K562 (cell line): ENCODE measurements at places on chromosomes 4 and X.

- DNase-seq = no peak
Observed at GRCh38 chr4:108292229-108292628, 123.5 kb upstream of the LEF1 start.

GRCh38 chr4:48602763-48603162 lies 112.7 kb downstream of the ZAR1 start:
- no peak for DNase-seq

- DNase-seq = peak; percentile 58
Observed at GRCh38 chr4:16794816-16795445, 103.5 kb downstream of the LDB2 start.

GRCh38 chr4:10413177-10413576 lies 44.0 kb downstream of the ZNF518B start:
- DNase-seq = no peak

GRCh38 chr4:165709973-165710526 lies 163.0 kb upstream of the TLL1 start:
- no peak for DNase-seq

- no peak for DNase-seq
Observed at GRCh38 chr4:169103966-169104412, 93.9 kb upstream of the CBR4 start.

- DNase-seq = no peak
Observed at GRCh38 chrX:79482686-79483085, 115.6 kb upstream of the ITM2A start.

GRCh38 chrX:55006827-55007621 lies 6.9 kb downstream of the APEX2 start:
- no peak for DNase-seq

DNA sequence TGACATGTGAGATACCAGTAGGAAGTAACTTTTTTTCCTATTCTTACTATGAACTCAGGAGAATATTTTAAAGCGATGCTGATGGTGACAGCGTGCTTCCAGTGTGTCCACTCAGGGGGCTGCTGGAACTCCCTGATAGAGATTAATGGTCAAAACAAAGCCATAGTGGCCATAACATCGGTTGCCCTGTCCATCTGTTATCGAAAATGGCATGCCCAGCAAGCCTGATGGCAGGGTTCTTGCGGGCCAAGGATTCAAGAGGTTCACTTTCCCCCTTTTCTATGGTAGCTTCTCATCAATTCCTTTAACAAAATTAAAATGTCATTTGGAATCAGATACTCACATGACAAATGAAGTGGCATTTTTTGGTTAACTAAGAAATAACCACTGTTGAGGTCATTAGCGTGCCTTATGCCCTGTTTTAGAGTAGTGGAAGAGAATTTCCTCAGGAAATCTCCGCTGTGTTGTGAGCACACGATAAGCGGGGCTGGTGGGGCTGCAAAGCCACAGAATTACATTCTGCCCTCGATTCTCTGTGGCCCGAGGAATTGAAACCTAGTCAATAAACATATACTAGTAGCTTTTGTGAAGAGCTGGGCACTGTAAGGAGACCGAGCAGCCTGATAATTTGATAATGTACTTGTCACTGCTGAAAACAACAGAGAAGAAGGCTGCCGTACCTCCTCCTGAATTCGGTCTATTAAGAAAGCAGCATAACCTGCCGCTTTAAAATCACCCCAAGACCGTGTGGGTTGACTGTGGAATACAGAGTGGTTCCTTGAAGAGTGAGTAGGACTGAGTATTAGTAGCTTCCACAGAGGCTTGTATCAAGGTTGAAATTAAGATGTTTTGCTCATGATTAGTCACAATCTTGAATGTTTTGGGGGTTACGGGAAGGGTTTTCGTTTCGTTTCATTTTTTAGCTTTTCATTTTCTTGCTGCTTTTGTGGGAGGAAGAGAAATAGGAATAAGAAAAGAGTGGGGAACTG lies 46.7 kb downstream of the PTCHD1 start:
- DNase-seq = no peak

- DNase-seq = no peak
Observed at GRCh38 chr4:35604252-35604651, 640.1 kb downstream of the ARAP2 start.

GRCh38 chr4:14529653-14530052 lies 472.6 kb upstream of the CPEB2 start:
- DNase-seq = no peak

GRCh38 chr4:14178421-14178820 lies 550.9 kb upstream of the BOD1L1 start:
- DNase-seq = no peak

GRCh38 chrX:141279476-141279875 lies 37.2 kb upstream of the SPANXC start:
- no peak for DNase-seq

- no peak for DNase-seq
Observed at GRCh38 chr4:147645099-147645498, 27.9 kb downstream of the TMEM184C start.

DNA sequence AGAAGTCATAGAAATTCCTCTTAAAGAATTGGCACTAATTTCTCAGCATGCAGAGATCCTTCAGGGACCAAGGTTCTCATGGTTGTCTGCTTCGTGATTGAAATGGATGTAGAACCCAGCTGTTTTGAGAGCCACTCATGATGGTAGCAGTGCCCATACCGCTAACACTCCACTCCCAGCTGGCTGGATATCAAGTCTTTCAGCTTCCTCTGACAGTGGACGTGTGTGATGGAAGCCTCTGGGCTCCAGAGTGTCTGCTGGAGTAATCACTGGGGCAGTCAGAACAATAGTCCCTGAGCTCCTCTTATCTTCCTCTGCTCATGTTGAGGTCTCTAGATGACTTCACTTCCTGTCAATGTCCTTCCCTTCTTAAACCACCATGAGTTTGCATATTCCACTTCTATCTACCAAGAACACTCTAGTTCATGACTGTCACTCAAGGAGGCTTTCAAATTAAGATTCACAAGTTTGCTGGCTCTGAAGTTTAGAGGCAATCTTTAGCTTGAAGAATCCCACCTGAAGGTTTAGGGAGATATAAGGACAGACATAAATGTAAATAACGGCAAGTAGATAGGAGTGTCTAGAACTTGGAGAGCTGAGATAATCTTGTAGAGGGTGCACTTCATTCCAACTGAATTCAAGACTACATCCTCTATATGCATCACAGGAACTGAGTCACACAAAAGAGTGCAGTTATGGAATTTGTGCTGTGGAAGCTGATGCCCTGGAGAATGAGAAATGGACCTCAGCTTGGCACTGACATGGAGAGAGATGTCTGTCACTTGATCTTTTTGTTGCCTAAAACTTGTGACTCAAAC lies 64.5 kb upstream of the WDR1 start:
- peak; percentile 96 for DNase-seq

DNA sequence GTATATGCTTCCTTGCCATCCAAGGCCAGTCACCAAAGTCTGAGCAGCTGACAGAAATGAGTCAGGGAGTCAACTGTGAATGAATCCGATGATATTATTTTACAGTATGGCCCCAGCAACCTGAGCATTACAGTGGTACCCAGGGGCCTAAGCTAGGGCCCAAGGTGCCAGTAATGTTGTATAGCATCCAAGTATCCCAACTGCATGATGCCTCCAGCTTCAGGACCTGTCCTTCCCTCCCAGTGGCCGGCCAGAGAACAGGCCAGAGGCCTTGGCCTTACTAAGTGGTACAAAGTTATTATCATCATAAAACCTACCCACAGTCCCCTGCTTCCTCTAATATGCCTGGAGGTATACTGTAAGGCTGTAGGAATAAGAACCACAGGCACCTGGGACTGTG lies 79.9 kb downstream of the RFC1 start:
- no peak for DNase-seq

- no peak for DNase-seq
Observed at GRCh38 chr4:8939840-8940742, 68.5 kb upstream of the HMX1 start.

GRCh38 chr4:158810487-158811215 lies 41.8 kb downstream of the FNIP2 start:
- DNase-seq = no peak

- no peak for DNase-seq
Observed at GRCh38 chr4:85522277-85522676, 47.3 kb downstream of the ARHGAP24 start.

- DNase-seq = peak; percentile 36
Observed at GRCh38 chrX:39905538-39905891, 192.2 kb downstream of the BCOR start.

DNA sequence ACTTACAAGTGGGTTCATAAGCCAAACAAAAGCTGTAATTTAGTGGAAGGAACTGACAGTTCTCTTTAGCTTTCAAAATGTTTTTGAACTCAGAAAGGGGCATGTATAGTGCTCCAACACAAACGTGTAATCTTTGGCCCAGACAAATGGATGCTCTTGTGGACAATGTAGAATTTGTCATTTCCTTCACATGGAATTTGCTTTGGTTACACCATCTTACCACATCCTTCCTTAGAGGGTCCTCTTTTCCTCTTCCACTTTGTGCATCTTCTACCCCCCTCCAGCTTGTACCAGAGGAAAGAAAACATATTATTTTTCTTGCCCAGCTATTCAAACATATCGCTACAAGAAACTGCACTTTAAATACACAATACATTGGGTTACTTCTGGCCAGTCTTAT lies 42.4 kb downstream of the MEPE start:
- no peak for DNase-seq

DNA sequence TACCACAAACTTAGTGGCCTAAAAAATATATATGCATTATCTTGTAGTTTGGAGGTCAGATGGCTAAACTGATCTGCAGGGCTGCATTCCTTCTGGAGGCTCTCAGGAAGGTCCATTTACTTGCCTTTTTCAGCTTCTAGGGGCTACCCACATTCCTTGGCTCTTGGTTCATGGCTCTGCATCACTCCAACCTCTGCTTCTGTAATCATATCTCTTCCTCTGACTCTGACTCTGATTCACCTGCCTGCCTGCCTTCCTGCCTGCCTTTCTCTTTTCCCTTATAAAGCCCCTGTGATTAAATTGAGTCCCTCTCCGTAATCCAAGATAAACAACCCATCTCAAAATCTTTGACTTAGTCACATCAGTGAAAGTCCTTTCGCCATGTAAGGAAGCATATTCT lies 25.0 kb upstream of the FRMPD4 start:
- DNase-seq = no peak

- no peak for DNase-seq
Observed at GRCh38 chr4:76980261-76980660, 30.7 kb downstream of the SEPTIN11 start.

DNA sequence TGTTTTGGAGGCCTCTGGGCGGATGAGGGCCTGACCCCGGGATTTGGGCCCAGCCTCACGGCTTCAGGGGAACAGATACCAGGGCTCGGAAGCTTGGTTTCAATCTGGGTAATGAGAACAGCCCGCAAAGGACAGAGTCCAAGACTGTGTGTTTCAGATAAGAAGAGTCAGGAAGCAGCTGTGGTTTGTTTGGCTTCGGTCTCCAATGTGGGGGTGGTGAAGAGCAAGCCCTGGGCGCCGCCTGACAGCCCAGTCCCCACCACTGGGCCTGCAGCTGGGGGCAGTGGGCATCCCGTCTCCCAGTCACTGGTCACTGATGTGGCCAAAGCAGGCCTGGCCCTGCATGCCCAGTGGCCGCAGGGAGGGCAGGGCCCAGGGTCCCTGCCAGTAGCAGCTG lies 9.1 kb downstream of the WFS1 start:
- peak; percentile 43 for DNase-seq

GRCh38 chrX:64394874-64395567 lies at the start of gene MTMR8:
MTMR8 (minus strand) TSS chrX:64395452; CDS start chrX:64395363, 89 bp downstream.
- DNase-seq = peak; percentile 80

DNA sequence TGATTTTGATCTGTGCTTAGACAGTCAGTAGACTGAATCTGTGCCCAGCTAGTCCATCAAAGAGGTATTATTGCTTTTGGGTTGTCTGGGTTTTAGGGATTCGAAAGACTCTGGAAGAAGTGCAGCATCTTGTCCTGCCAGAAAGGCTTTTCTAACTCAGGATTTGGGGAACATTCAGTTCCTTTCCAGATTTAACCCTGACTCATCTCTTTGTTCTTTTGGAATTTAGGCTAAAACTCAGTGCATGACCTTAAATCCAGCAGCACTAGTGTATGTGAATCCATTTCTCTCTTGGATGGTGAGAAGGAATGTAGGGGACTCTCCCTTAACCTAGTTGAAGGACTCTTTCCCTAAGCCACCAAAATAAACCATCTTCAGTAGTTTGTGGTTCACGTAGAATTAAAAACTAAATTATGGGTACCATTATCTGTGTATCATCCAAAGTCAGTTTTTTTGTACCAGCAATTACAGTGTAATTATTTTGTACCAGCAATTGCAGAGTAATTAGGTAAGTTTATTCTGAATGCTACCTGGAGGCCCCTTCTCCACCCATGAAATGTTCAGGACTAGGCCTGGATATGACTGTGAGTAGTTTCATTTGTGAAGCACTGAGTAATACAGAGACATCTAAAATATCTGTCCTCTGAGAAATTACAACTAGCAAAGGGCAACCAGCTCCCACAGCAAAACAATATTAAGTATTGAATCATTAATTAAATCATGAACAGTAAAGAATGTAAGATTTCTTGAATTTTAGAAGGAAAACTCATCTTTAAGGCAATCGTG lies 384.0 kb downstream of the TMA16 start:
- no peak for DNase-seq

DNA sequence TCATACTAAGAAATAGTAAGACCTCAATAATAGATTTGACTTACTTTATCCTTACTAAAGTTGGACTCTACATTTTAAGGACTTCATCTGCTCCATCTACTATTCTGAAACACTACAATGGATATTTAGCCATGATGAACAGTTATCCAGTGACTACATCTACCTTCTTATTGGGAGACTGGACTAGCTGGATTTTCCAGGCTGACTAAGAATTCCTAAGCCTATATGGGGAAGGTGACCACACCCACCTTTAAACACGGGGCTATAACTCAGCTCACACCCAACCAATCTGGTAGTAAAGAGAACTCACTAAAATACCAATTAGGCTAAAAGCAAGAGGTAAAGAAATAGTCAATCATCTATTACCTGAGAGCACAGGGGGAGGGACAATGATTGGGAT lies 1438.4 kb downstream of the TECRL start:
- DNase-seq = no peak

GRCh38 chrX:8319359-8319758 lies 145.3 kb upstream of the VCX3B start:
- no peak for DNase-seq

DNA sequence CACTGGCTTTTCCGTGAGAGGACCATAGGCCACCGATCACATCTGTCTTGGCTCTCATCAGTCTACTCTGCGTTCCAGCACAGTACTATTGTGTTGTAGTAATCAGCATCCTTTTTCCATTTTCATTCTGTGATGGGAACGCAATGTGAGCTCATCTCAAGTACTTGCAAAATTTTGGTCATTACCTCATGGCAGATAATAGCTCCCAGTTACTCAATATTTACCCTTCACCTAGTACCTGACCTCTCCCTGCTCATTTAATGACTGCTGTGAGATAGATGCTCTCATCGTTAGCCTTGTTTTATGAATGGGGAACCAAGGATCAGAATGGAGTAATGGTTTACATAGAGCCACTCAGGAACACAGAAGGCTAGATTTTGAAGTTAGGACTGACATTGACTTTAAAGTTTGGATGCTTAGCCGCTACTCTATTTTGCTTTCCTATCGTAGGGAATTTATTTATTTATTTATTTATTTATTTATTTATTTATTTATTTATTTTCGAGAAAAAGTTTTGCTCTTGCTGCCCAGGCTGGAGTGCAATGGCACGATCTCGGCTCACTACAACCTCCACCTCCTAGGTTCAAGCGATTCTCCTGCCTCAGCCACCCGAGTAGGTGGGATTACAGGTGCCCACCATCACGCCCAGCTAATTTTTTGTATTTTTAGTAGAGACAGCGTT lies 6.5 kb upstream of the GPR101 start:
- no peak for DNase-seq

GRCh38 chrX:80578517-80579105 lies 158.4 kb downstream of the TENT5D start:
- DNase-seq = peak; percentile 19
